ENCODE measurements at places on chromosomes 1 and 21. TPM values are rescaled to one million over a fixed set of nuclear protein-coding genes. Genes with fewer than 3 reads are reported as not detected.

CD244 gene
- total RNA-seq = not detected

DNA sequence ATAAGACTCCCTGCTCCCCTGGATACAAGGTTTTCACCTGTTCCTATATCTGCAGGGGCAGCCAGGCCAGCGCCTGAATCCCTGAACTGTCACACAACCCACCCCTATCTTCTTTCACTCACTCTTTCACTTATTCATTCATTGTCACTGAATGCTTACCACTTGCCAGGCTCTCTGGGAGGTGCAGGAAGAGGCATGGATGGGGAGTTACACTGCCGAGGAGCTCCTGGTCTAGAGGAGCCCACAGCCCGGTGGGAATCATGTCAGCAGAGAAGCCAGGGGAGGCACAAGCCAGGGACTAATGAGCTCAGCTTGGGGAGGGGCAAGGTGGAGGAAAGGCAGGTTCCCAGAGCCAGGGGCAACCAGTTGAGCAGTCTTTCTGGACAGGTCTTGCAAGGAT, 155.8 kb downstream of the TRABD2B start:
- DNase-seq = no peak

- no peak for DNase-seq
These were observed 507.2 kb downstream of the LTN1 start for GRCh38 chr21:28485301-28486022.

GRCh38 chr1:202791077-202791747, 17.0 kb downstream of the KDM5B start:
- DNase-seq = no peak

Measured in H1 (cell line).